Suppressor macrophage treated with lipopolysaccharide for 4 hours (primary cell): ENCODE measurements at places on chromosomes 2 and 18.

DNA sequence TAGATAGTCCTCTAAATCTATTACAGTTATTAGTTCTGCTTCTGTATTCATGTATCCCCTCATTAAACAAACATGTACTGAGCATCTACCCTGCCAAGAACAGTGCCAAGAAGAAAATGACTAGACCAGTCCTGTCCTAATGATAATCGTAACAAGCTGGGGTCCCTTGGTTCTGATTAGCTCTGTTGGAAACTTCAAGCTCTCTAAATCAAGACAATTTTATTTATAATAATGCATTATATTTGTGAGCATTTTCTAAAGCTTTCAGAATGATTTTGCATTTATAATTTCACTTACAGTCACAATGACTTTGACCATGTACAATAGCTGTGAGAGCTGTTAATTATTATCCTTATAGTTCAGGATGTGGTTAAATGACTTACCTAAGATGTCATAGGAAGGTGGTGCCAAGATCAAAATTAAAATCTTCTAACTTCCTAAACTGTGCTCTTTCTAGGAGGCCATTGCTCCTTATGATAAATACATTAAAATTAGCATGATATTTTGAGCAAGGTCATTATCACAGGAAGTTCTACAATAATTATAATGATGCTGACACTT lies 336.5 kb upstream of the SLC39A10 start:
- DNase-seq, result no peak

DNA sequence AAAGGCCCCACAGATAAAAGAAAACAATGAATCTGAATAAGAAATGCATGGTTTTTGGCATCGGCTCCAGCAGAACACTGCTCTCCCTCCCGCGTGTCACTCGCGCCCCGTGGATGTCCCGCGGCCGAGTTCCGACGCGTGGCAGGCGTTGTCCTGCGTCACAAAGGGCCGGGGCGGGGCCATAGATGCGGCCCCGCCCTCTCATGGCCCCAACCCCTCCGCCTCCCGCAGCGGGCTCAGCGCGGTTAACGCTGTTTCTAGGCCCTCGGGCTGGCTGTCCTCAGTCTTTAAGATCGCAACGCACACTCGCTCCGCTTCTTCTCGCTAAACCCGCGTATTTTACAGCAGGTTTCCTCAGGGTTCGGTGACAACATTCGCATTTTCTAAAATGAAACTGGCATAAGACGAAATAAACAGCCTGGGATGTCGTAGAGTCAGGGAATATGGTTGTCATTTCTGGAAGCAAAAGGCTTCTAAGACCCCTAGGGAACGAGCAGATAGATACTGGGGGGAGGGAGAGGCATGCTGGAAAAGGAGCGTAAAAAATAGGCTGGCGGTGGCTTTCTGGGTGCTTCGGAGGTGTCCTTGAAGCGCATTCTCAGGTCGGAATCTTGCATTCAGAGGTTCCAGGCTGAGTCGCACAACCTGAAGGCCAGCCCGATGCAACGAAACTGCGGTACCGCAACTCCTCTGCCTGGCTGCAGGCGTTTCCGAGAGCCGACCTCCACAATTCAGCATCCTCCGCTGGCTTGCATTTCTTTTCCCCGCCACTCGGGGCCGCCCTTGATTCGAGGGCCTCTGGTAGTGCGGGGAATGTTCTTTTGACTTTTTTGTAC lies at the start of gene FKBP7:
Gene FKBP7, minus strand, starts transcription at position 162 of the 836 bp plus-strand sequence. Its CDS starts 101 bp downstream, at position 61.
- peak; percentile 90 for DNase-seq

DNA sequence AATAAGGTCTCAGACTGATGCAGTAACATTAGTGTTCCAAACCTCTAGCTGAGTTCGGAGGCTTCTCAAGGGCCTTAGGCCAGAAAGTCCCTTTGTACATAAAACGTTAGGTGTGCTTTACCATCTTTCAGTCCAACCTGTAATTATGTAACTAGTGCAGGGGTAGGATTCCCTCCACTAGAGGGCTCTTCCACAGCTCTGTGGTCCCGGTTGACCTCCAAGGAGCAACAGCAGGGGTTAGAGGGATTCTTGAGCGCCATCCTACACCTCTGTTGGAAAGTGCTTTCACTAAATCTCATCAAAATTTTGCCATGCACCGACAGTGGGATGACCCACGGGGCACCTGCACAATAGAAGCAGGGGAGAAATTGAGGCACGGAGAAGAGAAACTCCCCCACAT lies 155.8 kb upstream of the LRP1B start:
- DNase-seq, result no peak

DNA sequence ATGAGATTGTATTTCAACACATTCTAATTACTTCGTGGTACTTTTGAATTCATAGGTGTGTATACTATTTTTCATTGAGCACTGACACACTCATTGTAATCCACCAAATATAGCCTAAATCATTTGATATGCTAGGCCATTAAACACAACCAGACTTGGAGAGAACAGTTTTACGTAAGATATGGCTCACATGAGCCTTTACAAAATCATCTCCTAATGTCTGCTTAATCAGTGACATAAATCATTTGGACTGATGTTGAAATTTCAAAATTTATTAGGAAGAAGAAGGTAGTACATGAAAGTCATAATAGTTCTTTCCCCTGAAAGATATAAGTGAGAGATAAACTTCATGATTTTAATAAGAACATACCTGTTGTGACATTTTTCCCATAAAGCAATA lies 550.2 kb upstream of the LINC00305 start:
- DNase-seq, result no peak

GRCh38 chr2:190792956-190793888 lies 87.4 kb upstream of the GLS start:
- DNase-seq, result peak; percentile 34

GRCh38 chr2:176002688-176003210 lies 682 bp upstream of the LNPK start:
- peak; percentile 36 for DNase-seq

DNA sequence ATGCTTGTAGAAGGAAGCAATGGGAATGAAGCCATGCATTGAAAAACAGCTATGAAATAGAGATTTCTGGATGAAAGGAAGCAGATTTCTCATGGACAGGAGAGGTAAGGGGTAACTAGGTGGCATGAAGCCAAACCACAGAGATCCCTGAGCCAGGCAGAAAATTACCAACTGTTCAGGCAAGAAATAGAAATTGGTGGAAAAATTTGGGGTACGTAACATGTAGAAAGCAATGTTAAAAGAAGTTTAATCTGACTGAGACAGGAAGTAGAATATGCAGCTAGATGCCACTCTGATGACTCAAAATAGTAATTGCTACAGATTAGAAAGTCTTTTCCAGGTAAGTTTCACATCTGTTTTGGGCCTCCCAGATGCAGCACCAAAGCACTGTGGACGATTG lies 928.5 kb upstream of the CELF4 start:
- no peak for DNase-seq

- DNase-seq, result peak; percentile 31
These were observed 21.2 kb downstream of the ACTR3 start for GRCh38 chr2:113910967-113911678.

DNA sequence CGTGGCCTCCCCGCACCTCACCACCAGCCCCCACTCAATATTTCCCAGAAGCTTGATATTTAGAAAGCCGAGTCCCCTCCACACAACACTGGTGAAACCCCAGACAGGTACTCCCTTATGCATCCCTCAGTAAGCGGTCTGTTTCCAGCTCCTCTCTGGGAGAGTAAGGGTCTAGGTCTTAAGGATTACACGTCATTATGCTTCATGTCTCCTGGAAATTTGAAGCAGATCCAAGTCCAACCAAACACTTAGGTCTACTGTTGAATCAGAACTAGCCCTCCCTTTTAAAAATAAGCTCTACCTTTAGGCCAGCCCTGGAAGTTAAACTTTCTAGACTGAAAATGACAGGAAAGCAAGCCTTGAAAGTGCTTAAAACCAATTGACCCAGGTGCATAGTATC lies 1.5 kb upstream of the OST4 start:
- no peak for DNase-seq

DNA sequence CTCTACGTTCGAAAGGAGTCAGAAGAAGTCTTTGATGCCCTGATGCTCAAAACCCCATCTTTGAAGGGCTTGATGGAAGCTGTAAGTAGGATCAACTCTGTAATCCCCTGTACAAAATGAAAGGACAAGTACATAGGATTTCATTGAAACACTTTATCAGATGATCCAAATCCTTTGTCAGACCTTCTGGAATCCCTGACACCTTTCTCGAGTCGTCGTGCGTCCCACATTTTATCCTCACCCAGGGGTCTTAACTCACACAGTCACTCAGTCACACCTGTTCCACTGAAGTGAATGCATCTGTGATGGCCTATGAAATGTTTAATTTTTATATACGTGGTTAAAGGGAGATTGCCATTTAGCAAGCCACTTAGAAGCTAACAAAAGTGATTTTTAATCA lies 44.8 kb downstream of the GRHL1 start:
- no peak for DNase-seq

- DNase-seq, result peak; percentile 19
These were observed at the start of gene FBLN7 for GRCh38 chr2:112138159-112139032. Gene FBLN7 (plus strand): TSS chr2:112138385. CDS start chr2:112138656, 271 bp downstream.

DNA sequence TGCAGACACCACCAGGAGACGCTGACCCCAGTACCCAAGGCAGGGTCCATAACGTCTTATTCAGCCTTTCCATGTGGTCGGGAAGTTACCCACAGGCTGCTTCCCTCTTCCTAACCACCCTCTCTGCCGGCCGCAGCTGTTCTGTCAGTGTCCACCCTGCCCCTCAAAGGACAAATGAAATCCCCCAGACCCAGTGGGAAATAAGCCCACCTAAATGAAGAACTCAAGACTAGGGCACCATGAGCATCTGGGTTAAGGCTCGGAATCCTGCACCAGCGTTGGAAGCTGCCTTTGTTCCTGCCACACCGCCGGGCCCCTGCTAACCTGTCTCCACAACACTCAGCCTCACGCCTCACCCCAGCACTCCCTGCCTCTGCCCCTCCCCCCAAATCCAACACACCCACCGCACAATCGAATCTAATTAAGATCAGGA lies 21.7 kb downstream of the BCL11A start:
- DNase-seq, result no peak

DNA sequence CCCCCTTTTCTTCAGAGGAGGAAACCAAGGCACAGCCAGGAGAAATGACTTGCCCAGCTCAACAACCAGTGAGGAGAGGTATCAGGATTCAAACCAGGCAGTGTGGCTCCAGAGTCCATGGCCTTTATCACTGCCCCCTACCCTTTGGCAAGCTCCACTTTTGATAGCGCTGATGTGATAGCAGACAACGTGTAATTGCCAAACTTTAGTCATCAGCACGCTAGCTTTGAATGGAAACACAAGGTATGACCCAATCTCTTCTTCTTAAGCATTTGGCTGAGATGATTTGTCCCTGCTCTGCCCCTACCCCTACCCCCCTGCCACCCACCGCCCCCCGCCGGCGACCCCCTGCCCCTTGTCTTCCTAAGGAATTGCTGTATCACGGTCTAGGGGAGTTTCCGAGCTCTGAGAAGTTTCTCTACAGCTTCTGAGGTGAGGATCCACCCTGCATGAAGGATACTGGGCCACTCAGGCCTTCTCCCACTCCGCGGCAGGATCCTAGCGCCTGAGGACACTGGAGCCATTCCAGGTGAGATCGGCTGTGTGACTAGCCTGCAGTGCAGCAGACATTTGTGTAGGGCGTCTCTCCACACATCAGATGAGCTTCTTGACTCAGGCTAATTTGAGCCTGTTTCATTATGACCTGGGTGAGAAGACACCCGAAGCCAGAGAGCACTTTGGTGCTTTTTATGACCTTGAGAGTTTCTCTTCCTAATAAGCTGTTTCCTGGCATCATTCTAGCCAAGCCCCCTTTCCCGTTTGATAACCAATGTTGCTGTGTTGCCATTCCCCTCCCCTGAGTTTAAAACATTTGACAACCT lies 75.1 kb upstream of the MAP4K4 start:
- peak; percentile 61 for DNase-seq

DNA sequence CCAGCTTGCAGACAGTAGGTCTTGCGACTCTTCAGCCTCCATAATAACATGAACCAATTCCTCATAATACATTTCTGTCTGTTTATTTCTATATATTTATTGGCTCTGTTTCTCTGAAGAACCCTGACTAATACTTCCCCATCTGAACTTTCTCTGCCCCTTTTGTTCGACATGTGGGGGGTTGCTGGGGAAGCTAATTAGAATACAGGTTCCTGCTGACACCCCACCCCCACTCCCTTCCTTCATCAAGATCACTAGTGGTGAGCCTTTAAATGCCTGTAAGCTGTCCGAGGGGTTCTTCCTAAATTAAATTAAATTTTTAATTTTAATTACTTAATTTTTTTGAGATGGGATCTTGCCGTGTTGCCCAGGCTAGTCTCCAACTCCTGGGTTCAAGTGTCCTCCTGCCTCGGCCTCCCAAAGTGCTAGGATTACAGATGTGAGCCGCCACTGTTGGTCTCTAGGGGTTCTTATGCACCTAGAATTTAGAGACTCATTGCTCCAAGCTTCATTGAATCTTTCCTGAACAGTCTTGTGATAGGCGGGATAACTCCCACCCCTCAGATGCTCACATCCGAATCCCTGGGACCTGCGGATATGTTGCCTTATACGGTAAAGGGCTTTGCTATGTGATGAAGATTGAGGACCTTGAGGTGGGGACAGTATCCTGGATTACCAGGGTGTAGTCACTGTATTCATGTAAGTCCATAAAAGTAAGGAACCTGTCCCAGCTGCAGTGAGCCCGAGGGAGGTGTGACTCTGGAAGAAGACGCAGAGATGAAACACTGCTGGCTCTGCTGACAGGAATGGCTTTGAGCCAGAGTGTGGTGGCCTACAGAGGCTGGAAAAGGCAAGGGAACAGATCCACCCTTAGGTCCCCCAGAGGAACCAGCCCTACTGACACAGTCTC lies 26.2 kb downstream of the HPCAL1 start:
- no peak for DNase-seq

DNA sequence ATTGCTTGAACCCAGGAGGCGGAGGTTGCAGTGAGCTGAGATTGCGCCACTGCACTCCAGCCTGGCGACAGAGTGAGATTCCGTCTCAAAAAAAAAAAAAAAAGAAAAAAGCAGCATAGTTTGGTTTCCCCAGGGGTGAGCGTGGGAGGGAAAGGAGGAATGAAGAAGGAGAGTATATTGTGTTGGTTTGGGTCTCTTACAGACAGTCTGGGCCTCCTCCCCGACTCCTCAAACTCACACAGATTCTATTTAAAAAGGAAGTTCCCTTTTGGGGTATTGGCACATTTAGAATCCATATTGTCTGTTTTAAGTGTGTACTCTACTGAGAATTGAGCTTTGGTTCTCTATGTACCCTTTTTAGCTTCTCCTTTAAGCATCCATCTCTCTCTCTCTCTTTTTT lies 27.4 kb upstream of the SLC20A1 start:
- no peak for DNase-seq

DNA sequence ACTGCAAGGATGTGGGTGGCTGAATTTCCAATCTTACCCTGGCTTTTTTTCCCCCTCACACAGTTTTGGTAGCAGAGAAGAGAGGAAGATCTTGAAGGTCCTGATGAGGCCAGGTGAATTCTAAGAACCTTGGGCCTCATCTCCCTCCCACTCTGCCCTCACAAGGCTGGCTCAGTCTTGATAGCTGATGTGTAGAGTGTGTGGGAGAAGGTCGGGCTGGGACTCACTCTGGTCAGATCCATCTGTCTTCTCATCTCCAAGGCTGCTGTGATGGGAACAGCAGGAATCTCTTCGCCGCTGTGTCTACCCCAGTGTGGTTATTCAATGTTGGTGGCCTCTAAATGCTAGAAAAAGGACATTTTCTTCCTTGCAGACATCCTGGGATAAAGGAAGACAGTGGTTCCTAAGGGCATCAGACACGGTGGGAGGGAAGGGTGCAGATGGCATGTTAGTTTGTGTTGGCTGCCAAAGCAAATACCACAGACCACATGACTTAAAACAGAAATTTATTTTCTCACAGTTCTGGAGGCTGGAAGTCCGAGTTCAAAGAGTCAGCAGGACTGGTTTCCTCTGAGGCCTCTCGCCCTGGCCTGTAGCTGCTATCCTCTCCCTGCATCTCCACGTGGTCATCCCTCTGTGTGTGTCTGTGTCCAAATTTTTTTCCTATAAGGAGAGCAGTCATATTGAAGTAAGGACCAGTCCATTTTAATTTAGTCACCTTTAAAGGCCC lies 37.6 kb upstream of the MGAT4A start:
- peak; percentile 74 for DNase-seq
